ENCODE measurements at places on chromosomes 4 and X.

GRCh38 chrX:46324166-46324565 is 221.1 kb downstream of the ZNF674 start:
- DNase-seq, result no peak

DNA sequence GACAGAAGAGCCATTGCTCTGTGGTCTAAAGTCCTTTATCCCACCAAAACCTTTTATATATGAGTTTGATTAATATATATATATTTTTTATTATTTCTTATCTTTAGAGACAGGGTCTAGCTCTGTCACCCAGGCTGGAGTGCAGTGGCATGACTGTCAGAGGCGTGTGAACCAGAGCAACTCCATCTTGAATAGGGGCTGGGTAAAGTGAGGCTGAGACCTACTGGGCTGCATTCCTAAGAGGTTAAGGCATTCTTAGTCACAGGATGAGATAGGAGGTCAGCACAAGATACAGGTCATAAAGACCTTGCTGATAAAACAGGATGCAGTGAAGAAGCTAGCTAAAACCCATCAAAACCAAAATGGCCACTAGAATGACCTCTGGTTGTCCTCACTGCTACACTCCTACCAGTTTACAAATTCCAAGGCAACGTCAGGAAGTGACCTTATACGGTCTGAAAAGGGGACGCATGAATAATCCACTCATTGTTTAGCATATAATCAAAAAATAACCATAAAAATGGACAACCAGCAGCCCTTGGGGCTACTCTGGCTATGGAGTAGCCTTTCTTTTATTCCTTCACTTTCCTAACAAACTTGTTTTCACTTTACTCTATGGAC is 10.5 kb downstream of the TBCK start:
- no peak for DNase-seq

DNA sequence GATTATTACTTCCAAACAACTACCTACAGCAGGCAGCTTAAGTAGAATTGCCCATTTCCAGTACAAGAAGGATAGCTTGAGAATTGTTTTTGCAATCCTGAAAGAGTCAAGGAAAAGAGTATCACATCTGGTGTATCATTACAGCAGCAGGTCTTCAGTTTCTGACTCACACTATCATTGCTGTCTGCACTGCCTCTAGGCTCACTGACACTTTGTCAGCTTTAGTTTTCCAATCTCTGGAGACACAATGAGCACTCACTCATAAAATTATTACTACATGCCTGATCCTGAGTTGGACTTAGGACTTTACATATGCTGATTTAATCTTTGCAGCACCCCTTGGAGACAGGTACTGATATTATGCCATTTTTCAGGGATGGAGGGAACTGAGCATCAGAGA is 244.6 kb upstream of the BOD1L1 start:
- DNase-seq, result no peak

- DNase-seq, result no peak
Observed at GRCh38 chr4:1684506-1685234, 557 bp upstream of the FAM53A start.

GRCh38 chr4:38084877-38085711 is 124.9 kb downstream of the PTTG2 start:
- peak; percentile 92 for DNase-seq

GRCh38 chr4:1862055-1862911 is 6.3 kb upstream of the LETM1 start:
- DNase-seq, result no peak

DNA sequence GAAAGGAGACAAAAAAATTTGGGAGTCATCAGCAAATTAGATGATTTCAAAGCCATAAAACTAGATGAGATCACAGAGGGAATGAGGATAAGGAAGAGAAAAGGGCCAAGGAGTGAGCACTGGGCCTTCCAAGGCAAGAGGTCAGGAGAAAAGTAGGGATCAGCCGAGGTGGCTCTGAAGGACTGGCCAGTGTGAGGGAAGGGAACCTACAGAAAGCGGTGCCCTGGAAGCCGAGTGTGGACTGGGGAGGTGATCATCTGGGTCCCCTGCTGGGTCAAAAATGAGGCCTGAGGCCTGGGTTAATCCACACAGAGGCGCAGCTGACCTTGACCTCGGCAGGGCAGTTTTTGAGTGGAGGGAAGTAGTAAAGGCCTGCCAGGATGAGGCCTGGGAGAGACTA is 133.8 kb downstream of the SMIM20 start:
- no peak for DNase-seq

- peak; percentile 80 for DNase-seq
Observed at GRCh38 chr4:78776079-78776728, at the start of gene BMP2K. BMP2K (plus strand) TSS chr4:78776350; CDS start chr4:78776544, 194 bp downstream.

DNA sequence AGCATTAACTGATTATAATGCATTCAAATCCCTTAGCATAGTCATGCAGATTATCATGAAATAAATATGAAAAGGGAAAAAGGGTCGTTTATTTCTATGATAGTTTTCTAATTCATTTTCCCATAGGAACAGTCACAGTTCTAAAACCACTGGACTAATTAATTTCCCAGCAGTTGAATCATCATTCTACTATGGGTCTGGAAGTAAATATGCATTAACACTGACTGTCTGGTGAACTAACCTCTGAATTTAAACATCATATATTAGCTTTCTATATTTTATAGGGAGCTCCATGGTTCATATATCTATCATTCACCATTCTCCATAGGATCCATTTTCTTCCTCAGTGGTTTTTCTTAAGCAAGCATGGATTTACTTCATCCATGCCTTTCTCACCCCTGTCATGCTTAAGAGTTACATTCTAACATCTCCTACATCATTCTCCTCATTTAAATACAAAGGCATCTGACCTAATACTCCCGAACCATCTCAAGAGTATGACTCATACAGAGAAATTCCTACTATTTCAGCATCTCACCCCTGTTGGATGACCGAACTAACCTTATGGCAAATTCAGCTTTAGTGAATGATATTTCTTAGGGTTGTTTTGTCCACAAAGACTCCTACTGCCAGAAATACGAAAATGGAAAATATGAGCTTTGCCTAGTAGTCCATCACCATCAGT is 198.7 kb upstream of the ADAMTS3 start:
- DNase-seq, result peak; percentile 65

GRCh38 chrX:276581-277201 is 4.5 kb upstream of the PLCXD1 start:
- DNase-seq, result peak; percentile 63

DNA sequence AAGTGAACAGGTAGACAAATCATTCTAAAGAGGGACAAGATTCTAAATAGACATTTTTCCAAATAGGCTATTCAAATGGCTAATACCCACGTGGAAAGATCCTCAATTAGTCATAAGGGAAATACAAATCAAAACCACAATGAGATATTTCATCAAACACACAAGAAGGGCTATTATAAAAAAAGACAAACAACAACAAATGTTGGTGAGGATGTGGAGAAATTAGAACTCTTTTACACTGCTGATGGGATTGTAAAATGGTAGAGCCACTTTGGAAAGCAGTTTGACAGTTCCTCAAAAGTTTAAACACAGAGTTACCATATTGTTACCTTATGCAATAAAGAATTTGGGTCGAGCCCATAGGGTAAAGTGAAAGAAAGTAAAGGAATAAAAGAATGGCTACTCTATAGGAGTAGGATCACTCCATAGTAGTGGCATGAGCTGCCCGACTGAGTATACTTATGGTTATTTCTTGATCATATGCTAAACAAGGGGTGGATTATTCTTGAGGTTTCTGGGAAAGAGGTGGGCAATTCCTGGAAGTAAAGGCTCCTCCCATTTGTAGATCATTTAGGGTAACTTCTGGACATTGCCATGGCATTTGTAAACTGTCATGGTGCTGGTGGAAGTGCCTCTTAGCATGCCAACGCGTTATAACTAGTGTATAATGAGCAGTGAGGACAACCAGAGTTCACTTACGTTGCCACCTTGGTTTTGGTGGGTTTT is 58.9 kb upstream of the FAM9C start:
- DNase-seq, result no peak

DNA sequence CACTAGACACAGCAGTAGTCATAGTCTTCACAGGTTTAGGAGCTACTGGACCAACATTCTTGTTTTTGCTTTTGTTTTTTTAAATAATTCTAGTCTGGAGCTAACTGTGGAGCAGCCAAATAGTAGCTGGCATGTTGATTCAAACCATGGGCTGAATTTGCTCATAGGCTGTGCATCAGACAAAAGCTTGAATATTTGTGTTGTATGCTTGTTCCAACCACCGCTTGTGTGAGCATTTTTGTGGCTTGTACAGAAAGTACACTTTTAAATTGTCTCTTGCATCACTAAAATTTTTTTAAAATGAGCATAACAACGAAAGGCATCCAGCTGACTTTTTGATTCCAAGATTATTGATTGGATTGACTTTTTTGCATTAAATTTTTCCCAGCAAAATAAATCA is 39.6 kb downstream of the CCNI start:
- peak; percentile 92 for DNase-seq

DNA sequence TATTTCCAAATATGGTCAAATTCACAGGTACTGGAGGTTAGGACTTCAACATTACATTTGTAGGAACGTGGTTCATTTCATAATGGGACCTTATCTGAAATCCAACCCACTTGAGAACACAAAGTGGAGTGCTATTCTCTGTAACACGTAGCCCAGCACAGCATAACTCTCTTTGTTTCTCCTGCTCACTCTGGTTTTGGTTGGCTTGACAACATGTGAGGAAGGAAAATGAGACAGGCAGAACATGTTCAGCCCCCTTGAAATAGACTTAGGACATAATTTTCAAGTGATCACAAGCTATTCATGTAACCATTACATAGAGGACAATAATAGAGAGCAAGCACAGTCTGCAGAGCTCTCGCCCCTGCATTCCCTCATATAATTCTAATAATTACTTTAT is 115.1 kb upstream of the SMIM10 start:
- no peak for DNase-seq

GRCh38 chrX:84715315-84715714 is 213.1 kb upstream of the HDX start:
- DNase-seq, result no peak

DNA sequence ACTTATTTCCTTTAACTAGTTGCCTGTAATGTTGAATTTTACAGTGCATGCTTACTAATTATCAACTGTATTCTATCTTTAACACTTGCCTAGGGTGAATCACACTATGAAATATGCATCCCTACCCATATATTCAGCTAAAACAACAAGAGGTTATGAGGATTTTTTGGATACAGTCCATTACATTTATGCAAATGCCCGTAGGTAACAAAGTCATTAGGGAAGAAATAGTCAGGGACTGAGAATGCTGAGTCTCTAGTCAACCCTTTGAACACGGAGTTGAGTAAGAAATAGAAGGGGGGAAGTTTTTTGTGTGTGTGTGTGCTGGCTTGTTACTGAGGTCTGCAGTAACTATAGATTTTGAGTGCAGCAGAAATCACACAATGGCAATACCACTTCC is 26.1 kb upstream of the CBLL2 start:
- peak; percentile 85 for DNase-seq

GRCh38 chr4:22502895-22503814 is 12.7 kb downstream of the ADGRA3 start:
- peak; percentile 21 for DNase-seq

DNA sequence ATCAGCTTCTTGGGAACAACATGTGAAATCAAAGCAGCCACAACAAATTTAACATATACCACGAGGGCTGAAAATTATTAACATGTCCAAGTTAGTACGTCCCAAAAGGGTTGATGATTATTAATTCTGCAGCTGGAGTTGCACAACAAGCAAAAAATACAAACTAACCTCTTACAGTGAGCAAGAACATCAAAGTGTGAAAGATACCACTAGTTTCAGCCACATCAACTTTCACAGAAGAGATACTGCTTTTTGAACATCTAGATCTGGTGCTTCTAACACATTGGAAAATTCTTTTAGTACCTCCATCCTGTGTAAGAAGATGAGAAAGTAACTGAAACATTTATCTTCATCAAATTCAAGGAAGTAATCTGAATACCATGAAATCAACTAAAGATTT is 334.1 kb downstream of the PCDH7 start:
- DNase-seq, result no peak

DNA sequence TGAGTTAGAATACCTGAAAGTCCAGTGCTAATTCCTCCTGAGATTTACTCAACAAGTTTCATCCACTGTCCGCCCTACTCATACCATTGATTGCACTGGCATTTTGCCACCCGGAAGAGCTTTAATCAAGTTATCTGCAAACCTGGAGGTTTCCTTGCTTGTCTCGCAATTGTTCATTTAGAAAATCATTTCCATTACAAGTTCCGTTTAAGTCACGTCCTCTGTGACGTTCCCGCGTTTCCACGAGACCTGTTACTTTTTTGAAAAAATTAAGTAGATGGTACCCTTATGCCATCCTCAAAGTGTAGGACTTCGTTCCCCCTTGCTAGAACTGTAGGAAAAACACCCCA is 761 bp upstream of the FRYL start:
- DNase-seq, result no peak

- DNase-seq, result no peak
Observed at GRCh38 chr4:154450966-154451365, 40.6 kb downstream of the DCHS2 start.

- no peak for DNase-seq
Observed at GRCh38 chrX:794311-794710, 163.7 kb downstream of the SHOX start.

GRCh38 chr4:118005883-118006282 is 28.4 kb upstream of the NDST3 start:
- DNase-seq, result no peak

GRCh38 chr4:5638316-5638715 is 70.0 kb downstream of the EVC2 start:
- peak; percentile 78 for DNase-seq

GRCh38 chr4:110663738-110664444 is 41.0 kb upstream of the PITX2 start:
- peak; percentile 88 for DNase-seq

- no peak for DNase-seq
Observed at GRCh38 chr4:30835044-30835443, 114.9 kb downstream of the PCDH7 start.

- no peak for DNase-seq
Observed at GRCh38 chr4:158025131-158025530, 147.7 kb downstream of the GASK1B start.

- DNase-seq, result no peak
Observed at GRCh38 chr4:10691651-10692050, 7.1 kb upstream of the CLNK start.

- no peak for DNase-seq
Observed at GRCh38 chr4:13704035-13704434, 76.5 kb upstream of the BOD1L1 start.

- peak; percentile 7 for DNase-seq
Observed at GRCh38 chrX:118975831-118976598, 1.6 kb downstream of the LONRF3 start.

DNA sequence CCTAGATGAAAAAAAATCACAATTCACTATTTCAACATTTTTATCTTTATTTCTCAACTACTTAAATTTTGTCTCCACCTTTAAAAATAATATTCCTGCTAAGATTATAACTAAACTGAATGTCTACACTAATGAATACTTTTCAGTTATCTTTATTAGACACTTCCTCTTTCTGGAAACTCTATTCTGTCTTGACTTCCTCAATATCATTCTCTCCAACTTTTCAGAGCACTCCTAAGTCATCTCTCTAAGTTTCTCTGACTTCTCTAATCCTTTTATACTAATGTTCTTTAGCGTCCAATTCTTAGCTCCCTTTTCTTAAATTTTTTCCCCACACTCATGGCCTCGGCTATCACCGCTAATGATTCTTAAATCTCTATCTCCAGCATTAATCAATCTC is 374.2 kb downstream of the FBXO8 start:
- DNase-seq, result no peak

- DNase-seq, result no peak
Observed at GRCh38 chrX:153527208-153527607, 9.8 kb downstream of the ATP2B3 start.
